ENCODE measurements at places on chromosomes 3 and 15.

DNA sequence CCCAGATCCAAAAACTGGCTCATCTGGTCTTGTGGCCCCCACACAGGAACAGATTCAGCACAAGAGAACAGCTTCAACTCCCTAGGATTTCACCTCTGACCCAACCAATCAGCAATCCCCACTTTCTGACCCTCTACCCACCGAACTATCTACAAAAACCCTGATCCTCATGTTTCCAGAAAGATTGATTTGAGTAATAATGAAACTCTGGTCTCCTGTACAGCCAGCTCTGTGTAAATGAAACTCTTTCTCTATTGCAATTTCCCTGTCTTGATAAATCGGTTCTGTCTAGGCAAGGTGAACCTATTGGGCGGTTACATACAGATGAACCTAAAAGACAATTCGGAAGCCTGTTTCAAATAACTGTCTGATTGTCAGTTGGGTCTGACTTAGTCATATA is 847.6 kb upstream of the ALCAM start:
- H3K27ac ChIP-seq, result peak overlapping the region; percentile 50
- no peak for DNase-seq
- H3K36me3 ChIP-seq, result no peaks in the 10 kb centered on the region
- H3K4me3 ChIP-seq, result no peak overlapping the region
- H3K27me3 ChIP-seq, result no peaks in the 10 kb centered on the region

GRCh38 chr3:134087060-134087974 is 57.6 kb upstream of the SLCO2A1 start:
- H3K27ac ChIP-seq, result no peak overlapping the region
- no peaks in the 10 kb centered on the region for H3K4me1 ChIP-seq
- H3K27me3 ChIP-seq, result no peaks in the 10 kb centered on the region
- DNase-seq, result no peak
- no peak overlapping the region for H3K4me3 ChIP-seq

DNA sequence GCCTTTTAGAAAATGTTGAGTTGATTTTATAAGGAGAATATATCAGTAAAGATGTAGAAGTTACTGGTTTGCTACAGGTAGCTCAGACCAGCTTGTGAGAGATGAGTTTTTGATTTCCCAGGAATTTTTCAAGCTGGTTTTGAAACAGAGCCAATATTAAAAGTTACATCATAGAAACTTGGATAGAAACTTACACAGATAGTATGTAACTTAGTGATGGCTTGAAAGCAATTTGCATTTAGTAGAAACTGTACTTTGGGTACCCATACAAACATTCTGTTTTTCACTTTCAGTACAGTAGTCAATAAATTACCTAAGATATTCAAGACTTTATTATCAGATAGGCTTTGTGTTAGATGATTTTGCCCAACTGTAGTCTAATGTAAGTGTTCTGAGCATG is 93.4 kb downstream of the RBMS3 start:
- no peaks in the 10 kb centered on the region for H3K36me3 ChIP-seq
- no peak overlapping the region for H3K27ac ChIP-seq
- no peaks in the 10 kb centered on the region for H3K27me3 ChIP-seq
- no peaks in the 10 kb centered on the region for H3K4me1 ChIP-seq
- no peak overlapping the region for H3K4me3 ChIP-seq

DNA sequence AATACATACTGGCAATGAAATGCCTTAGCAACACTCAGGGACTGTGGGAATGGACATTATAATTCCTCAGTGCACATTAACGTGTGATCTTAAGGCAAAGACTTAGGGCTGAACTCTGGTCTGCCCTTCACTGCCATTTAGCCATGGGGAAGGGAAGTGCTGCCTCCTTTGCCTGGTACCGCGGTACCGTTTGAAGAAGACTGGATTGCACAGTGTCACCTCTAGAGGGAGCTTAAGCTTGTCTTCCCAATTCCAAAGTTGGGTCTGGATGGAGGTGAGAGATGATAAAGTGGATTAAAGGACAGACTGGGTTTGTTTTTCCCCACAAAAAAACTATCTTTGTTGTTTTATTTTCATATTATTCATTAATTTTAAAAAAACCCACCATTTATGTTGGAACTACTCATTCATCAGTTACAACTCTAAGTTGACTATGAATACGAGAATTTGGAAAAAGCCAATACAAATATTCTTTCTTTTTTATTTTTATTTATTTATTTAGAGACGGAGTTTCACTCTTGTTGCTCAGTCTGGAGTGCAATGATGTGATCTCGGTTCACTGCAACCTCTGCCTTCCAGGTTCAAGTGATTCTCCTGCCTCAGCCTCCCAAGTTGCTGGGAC is 60.0 kb upstream of the SYN2 start:
- H3K36me3 ChIP-seq, result no peaks in the 10 kb centered on the region
- no peaks in the 10 kb centered on the region for H3K4me1 ChIP-seq
- H3K4me3 ChIP-seq, result no peak overlapping the region
- no peaks in the 10 kb centered on the region for H3K27me3 ChIP-seq
- no peak overlapping the region for H3K27ac ChIP-seq

DNA sequence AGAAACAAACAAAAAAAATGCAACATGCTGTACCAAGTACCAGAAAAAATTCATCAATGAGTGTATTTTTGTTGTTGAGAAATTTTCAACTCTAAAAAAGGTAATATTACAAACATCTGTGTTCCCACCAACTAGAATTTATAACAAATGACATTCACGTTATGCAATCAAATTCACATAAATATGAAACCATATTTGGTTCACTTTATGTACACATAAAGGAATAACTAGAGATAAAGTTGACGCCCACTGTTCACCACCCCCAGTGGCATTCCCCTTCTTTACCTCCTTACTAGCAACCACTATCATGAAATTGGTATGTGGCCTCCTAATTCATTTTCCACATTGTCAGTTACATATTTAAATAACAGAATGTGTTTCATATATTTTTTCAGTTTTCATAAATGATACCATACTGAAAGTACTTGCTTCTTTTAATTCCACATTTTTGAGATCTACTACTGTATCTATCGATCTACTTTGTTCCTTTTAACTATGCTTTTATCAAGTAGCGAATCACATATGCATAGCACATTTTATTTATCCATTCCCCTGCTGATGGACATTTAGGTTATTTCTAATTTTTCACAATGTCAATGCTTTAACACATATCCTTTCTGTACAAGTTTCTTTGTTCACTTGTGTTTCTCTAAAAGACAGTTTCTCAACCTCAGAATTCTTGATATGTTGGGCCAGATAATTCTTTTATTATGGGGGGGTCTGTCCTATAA is 34.5 kb downstream of the TBC1D5 start:
- H3K27ac ChIP-seq, result no peak overlapping the region
- DNase-seq, result no peak
- H3K4me3 ChIP-seq, result no peak overlapping the region
- no peaks in the 10 kb centered on the region for H3K4me1 ChIP-seq
- H3K36me3 ChIP-seq, result no peaks in the 10 kb centered on the region
